ENCODE measurements at places on chromosomes 13 and 19. TPM values are rescaled to one million over a fixed set of nuclear protein-coding genes. Genes with fewer than 3 reads are reported as not detected.

The ZNF99 gene
- 0.74 TPM for total RNA-seq

The AZU1 gene
- not detected for total RNA-seq

The NCR1 gene
- 0.32 TPM for total RNA-seq

The SYDE1 gene
- total RNA-seq, result 12.8 TPM

GRCh38 chr13:36907266-36907665 lies 12.8 kb downstream of the SMAD9 start:
- DNase-seq, result no peak

GRCh38 chr13:114229506-114229905 lies 5.2 kb upstream of the CDC16 start:
- DNase-seq, result no peak

DNA sequence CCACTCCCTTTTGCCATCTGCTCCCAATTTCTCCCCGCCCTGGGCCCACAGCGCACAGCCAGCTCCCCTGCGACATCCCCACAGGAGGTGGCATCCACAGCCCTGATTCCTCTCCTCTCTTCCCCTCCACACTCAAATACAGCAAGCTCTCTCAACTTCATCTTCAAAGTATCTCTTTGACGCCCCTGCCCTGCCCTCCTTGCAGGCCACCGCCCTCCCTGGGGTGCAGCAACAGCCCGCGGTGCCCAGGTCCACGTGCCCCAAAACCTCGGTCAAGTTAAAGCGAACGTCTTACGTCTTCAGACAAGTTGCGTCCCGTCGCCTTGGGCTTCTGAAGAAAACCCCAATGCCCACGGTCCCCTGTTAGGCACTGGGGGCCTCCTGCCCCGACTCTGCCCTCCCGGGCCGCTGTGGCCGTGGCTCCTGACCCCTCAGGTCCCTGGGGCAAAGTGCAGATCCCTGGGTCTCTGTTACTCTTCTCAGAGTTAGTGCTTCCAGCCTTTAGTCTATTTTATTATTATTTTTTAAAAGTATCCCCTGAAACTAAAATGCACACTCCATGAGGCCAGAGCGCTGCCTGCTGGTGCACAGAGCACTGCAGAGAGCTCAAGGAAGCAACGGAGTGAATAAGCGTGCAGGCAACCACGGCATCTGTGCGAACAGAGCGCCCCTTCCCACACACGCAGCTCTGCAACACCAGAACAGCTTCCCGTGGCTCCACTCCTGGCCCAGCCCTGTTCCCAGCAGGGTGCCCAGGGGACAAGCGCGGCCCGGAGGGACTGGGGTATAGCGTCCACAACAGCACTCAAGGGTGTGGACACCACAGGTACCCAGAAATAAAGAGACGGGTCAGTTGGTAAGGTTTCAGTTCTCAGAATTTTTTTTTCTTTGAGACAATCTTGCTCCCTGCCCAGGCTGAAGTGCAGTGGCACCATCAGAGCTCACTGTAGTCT lies 26.4 kb downstream of the IL17D start:
- DNase-seq, result no peak

GRCh38 chr19:5993201-5993600 lies 15.3 kb upstream of the RANBP3 start:
- no peak for DNase-seq

DNA sequence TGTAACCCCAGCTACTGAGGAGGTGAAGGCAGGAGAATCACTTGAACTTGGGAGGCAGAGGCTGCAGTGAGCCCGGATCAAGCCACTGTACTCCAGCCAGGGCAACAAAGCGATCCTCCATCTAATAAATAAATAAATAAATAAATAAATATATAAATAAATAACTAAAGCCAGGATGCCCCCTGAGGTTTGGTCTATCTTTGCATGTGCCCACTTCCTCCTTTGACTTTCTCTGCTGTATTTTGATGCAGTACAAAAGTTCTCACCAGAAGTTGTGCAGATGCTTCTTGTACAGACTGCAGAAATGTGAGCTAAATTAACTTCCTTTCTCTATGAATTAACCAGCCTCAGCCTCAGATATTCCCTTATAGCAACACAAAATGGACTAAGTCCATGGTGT lies 6.5 kb upstream of the N4BP2L2 start:
- no peak for DNase-seq
